Fibroblast of the aortic adventitia (primary cell): ENCODE measurements at places on chromosomes 12 and 14. TPM values are rescaled to one million over a fixed set of nuclear protein-coding genes. Genes with fewer than 3 reads are reported as not detected.

IKZF4 gene
- 0.65 and 3.4 TPM in 2 replicates for total RNA-seq

SYCP3 gene
- total RNA-seq: 0.18 and 0.82 TPM in 2 replicates

DNA sequence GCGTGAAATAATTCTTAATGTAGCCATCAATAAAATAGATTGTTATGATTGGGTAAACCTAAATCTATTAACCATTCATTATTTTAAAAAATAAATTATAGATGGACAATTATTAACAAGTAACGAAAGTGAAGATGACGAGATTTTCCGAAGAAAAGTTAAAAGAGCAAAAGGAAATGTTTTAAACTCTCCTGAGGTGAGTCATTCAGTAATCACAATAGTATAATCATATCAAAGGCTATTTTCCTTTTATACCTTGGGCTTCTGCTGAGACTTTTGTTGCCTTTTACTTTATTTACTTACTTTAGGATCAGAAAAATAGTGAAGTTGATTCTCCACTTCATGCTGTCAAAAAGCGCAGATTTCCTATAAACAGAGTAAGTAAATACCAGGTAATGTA, 45.6 kb downstream of the FANCM start:
- no peak for DNase-seq

DNA sequence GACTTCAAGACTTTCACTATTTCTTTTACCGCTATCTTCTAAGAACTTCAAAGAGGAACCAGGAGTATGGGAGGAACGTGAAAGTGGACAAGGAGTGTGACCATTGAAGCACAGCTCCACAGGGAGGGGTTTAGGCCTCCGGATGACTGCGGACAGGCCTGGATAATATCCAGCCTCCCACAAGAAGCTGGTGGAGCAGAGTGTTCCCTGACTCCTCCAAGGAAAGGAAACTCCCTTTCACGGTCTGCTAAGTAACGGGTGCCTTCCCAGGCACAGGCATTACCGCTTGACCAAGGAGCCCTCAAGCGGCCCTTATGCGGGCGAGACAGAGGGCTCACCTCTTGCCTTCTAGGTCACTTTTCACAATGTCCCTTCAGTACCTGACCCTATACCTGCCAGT, 267.0 kb downstream of the RPL10L start:
- no peak for DNase-seq
